ENCODE measurements at places on chromosomes 4 and X. TPM values are rescaled to one million over a fixed set of nuclear protein-coding genes. Genes with fewer than 3 reads are reported as not detected.

- DNase-seq = no peak
Observed at GRCh38 chr4:26126143-26126718, 194.6 kb upstream of the RBPJ start.

DNA sequence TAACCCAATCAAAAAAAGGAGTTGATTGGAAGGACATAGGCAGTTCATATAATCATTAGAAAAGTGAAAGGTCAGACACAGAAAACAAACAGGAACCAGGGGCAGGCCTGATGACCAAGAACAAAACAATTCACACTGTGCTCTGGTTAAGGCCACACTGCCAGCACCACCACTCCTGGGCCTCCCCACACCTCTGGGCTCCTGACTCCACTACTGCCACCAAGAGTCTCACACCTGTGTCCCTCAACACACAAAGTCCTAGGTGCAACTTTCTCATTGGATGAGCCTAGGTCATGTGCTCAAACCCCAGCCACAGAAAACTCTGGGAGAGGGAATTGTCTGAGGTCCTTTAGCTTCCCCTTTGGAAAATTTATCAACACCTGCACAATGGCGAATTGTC, 11.1 kb upstream of the FAM9C start:
- DNase-seq = no peak

Gene GAB1
- total RNA-seq = 59.2 TPM

GRCh38 chr4:83546786-83547185, 10.9 kb downstream of the GPAT3 start:
- no peak for DNase-seq

GRCh38 chr4:85587952-85588351, 113.0 kb downstream of the ARHGAP24 start:
- no peak for DNase-seq

GRCh38 chr4:81492606-81493230, 21.0 kb upstream of the RASGEF1B start:
- no peak for DNase-seq

Measured in sigmoid colon (tissue), 7 donors.